ENCODE measurements at places on chromosomes 11 and 22.
A peak's percentile ranks its signal among the peaks of the same experiment; 100 is the strongest.

DNA sequence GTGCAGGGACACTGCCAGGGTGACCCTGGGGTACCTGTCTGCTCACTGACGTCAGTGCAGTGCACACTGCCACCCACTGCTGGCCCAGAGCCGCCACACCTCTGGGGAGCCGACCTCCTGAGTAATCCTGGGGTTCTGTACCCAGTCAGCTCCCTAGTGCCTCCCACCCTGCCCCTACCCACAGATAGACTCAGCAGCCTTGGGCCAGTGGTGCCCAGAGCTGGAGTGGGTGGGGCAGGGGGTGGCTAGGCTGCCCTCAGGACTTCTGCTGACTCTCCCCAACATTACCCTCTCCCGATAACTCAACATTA lies 5.8 kb downstream of the NRXN2 start:
- no peak for DNase-seq

GRCh38 chr11:37968148-37968547 lies 1370.1 kb upstream of the RAG2 start:
- no peak for DNase-seq

DNA sequence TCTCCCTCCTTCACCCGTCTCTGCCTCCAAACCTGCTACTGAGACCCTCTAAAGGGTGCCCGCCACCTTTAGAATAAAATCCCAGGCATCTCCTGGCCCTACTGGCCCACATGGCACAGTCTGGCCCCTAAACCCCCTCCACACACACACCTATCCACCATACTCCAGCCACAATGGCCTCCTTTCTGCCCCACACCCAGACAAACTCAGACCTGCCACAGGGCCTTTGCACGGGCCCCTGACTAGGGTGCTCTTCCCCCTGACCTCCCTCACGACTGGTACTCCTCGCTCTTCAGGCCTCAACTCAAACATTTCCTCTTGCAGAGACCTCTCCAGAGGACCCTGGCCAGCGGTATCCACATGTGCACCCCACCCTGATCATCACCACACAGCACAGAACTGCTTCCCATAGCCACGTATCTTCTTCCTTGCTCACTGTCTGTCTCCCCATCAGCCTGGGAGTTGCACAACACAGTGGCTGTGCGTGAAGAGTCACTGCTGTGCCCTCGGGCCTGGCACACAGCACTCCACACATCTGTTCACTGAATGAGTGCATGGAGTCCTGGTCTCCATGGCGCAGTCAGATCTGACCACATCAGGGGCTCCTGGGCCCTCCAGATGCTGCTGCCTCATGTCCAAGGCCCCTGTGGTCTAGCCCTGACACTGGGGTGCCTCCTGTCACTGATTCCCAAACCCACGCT lies 66.2 kb upstream of the TCF20 start:
- no peak for DNase-seq

DNA sequence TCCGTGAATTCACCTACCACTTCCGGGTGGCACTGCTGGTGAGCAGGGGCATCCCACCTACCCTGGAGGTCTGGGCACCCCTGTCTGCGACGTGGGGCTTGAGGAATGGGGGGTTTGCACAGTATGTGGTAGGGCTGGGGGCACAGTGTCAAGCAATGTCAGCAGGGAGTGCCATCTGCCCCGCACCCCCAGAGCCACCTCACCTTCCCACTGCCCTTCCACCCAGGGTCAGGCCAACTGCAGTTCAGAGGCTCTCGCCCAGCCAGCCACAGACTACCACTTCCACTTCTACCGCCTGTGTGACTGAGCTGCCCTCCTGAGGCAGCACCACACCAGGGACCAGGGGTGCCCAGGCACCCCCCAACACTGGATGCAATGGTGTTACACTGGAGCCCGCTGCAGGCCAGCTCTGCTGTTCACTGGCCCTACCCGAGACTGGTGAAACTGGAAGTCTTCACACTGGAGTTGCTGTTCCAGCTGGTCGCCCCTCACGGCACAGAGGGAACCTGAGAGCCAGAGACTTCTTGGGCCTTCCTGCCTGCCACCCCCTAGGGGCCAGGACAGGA lies 6.5 kb downstream of the TMEM258 start:
- DNase-seq, result no peak

GRCh38 chr22:45254789-45255278 lies 14.1 kb upstream of the KIAA0930 start:
- DNase-seq, result no peak

DNA sequence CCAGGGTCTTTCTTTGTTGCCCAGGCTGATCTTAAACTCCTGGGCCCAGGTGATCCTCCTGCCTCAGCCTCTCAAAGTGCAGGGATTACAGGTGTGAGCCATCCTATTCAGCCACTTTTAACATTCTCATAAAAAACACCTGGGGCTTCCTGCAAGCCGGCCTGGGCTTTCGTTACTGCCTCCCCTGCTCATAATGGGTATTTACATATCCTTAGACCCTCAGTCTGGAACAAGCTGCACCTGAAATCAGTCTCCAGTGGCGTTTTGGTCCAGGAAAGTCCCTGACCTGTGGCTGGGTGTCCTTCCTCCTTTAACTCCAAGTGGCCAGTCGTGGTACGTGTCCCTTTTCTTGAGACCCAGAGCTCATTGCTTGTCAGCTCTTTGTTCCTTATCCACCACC lies 320.7 kb downstream of the TMEM135 start:
- no peak for DNase-seq

DNA sequence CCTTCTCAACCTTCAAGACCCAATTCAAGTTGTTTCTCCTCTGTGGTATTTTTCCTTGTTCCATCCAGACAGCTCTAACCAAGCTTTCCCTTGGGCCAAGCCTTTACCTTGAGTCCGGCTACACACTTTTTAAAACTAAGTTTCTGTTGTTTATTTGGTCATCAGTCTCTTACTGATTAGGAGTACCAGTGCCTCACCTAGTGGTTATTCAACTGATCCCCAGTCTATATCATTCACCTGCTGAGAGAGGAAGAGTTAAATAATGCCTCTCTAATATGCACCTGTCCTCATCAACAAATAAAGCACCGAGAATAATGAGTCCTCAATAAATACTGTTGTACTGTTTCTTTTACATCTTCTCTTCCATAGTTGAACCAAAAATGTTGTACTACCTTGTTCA lies 160.8 kb downstream of the MSANTD4 start:
- DNase-seq, result no peak

DNA sequence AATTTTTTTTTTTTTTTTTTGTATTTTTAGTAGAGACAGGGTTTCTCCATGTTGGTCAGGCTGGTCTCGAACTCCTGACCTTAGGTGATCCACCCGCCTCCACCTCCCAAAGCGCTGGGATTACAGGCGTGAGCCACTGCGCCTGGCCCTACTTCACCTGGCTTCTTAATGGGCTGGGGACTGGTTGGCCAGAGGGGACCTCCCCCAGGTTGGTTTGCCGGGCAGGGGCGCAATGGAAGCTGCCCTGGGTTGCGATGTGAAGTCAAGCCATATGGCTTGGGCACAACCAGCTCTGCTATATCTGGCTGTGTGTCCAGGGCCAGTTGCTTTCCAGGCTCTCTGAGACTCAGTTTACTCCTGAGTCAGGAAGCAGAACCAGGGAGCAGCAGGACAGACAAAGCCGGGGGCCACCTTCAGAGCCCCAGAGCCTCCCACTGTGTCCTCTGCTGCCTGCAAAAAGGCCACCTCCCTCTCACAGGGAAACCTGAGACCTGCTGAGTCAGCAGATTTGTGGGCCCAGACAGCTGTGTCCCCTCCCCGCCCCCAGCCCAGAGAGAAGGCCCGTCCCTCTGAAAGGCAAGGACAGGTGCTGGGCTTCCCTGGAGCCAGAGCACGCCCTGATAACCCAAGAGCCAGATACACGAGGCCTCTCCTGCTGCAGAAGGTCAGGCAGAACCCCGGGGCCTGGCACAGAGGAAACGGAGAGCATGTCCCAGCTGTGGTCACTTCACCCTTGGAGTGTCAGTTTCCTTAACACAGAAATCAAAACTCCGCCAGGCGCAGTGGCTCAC lies 29.2 kb upstream of the DAGLA start:
- DNase-seq, result peak; percentile 58

DNA sequence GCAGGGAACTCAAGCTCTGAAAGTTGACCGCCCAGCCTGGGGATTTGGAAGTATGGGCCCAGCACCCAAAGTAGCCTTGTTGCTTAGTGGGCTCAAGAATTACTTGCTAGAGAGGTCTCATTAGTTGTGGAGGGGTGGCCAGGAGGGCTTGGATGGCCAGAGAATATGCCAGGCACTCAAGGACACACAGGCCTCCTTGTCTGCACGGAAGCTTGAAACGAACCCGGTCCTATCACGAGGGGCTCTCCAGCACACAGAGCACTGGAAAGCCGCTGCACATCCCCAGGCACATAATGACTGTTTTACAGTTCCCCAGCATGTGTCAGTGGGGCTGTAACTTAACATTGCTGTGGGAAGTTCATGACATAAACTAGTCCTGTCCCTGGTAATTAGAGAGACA lies 55.9 kb downstream of the NAT10 start:
- no peak for DNase-seq
